Vagina (tissue), 2 donors: ENCODE measurements at places on chromosomes 6 and 20. TPM values are rescaled to one million over a fixed set of nuclear protein-coding genes. Genes with fewer than 3 reads are reported as not detected.

COQ3 gene
- total RNA-seq = 3.7 TPM

DDX43 gene
- total RNA-seq = 0.49 TPM

MTFR2 gene
- 1.2 TPM for total RNA-seq

- no peak for DNase-seq
These were observed 37.9 kb upstream of the JARID2 start for GRCh38 chr6:15207923-15208322.

DNA sequence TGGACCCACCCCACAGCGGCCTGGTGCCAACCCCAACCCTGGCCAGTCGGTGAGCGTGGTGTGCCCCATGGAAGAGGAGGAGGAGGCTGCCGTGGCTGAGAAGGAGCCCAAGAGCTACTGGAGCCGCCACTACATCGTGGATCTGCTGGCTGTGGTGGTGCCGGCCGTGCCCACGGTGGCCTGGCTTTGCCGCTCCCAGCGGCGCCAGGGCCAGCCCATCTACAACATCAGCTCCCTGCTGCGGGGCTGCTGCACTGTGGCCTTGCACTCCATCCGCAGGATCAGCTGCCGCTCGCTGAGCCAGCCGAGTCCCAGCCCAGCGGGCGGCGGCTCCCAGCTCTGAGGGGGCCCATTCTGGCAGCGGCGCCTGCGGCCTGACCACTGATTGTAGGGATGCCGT, 23.2 kb downstream of the SDCBP2 start:
- DNase-seq = no peak

DNA sequence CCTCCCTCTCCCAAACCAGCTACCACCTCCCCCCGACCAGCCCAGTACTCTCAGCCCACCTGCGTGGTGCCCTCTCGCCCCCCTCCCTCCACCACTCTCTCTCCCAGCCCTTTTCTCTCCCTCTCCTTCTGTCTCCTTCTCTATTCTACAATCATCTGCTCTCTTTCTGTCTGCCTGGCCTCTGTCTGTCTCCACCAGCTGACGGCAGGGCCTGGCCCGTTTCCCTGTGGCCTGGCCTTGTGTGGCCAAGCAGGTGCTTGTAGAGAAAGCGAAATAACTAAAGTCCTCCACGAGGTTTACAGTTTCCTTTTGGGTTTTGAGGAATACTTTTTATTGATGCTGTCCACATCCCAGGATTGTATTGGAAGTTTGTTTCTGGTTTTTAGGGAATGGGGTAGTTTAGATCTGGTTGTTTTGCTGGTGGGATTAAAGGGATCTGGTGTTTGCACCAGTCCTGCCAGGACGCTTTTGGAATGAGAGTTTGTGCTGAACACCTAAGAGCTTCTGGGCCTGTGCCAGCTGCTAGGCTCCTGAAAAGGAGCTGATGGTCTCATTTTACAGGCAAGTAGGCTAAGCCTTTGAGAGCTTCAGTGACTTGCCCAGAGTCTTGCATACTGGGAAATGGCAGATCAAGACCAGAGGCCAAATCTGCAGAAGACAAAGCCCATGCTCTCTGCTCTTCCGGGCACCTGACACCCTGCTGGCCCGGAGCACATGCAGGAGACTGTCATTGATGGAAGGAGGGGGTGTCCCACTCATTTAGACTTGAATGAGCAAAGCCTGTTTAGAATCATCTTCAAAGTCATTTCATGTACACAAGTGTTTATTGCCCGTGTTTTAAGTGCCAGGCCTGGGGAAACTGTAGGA, 161.7 kb downstream of the SYCP2 start:
- no peak for DNase-seq

DNA sequence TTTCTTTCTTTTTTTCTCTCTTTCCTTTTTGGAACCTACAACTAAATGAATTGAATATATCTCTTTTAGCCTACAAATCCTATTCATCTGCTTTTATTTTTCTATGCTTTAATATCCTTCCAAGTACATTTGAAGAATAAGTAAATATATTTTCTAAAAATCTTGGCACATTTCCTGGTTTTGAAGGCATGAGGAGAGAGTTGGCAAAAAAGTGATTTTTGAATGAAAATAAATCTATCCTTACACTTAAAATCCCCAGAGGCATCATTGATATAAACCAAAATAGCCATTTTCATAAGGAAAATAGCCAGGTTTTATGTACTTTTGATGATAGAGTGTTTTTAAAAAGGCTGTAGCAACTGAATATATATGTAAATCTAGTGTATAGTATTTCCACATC, 69.0 kb downstream of the SAMD5 start:
- DNase-seq = no peak

DNA sequence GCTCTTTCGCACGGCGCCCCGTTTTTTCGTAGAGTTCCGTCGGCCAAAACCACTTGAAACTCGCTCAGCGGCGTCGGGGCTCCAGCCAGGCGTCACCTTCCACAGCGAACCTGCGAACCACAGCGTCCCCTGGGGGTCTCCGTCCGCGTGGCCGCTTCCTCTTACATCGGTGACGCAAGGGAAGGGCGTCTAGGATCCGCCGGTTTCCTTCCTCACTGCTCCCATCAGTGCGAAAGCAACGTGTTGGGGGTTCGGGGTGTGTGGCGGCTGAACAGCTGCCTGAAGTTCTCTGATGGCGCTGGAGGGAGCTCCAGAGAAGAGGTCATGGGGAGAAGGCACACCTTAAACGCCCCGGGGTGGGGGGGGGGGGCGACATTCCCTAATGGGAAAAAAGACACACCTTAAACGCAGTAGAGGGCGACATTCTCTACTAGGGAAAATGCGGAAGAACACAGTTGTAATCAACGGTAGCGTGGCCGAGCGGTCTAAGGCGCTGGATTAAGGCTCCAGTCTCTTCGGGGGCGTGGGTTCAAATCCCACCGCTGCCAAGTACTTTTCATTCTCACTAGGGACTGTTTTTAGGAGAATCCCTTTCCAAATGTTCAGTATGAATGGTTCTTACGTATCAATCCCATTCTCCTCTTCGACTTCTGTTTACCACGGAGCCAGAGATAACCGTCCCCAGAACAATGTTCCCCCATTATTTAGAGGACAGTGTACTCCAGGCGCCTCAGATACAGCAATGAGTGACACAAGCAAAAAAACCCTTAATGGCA, 16.4 kb downstream of the ZNF311 start:
- DNase-seq = no peak

GRCh38 chr6:11774426-11774825, 4.2 kb downstream of the ADTRP start:
- DNase-seq = no peak

- DNase-seq = no peak
These were observed 41.6 kb upstream of the CD93 start for GRCh38 chr20:23127506-23128279.

DNA sequence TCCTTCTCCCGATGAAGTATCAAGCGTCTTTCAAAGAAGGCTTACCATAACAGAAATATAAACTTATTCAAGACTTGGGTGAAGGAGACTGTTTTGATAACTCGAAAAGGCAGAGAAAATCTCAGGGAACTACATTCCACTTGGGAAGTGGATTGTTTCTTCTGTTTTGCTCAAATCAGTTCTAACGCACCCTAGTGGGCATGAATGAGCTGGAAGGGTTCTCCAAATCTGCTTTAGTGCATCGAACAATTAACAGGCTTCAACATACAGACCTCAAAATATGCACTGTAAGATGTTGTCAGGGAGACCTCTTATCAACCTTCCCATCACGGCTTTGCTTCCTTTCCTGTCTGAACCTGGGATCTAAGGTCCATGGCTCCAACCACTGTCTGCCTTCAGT, 392.5 kb downstream of the CD83 start:
- no peak for DNase-seq
